ENCODE measurements at places on chromosomes 7 and 10.
A peak's percentile ranks its signal among the peaks of the same experiment; 100 is the strongest.

DNA sequence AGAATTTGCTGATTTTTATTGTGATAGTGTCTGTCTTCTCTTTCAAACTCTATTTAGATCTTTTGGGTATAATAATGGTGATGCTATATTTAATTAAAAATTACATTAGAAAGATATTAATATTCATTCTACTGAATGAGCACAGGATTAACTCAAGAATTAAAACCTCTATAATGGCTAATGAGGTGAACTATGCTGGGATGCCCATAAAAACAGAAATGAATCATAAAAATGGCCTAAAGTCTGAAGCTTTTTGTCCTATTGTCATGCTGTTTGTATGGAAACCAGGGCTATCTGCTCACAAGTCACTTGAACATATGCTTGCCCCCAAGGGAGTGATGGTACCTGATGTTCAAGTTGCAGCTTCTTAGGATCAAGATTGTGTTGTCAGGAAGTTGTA lies 76.2 kb upstream of the ICA1 start:
- DNase-seq, result no peak

- DNase-seq, result no peak
Observed at GRCh38 chr7:158584407-158584806, 3.2 kb downstream of the PTPRN2 start.

GRCh38 chr10:85651497-85651882 lies 715.1 kb downstream of the GRID1 start:
- DNase-seq, result no peak

GRCh38 chr7:38548605-38549004 lies 82.6 kb downstream of the AMPH start:
- no peak for DNase-seq

GRCh38 chr7:1934756-1935155 lies 264.7 kb downstream of the ELFN1 start:
- DNase-seq, result no peak

DNA sequence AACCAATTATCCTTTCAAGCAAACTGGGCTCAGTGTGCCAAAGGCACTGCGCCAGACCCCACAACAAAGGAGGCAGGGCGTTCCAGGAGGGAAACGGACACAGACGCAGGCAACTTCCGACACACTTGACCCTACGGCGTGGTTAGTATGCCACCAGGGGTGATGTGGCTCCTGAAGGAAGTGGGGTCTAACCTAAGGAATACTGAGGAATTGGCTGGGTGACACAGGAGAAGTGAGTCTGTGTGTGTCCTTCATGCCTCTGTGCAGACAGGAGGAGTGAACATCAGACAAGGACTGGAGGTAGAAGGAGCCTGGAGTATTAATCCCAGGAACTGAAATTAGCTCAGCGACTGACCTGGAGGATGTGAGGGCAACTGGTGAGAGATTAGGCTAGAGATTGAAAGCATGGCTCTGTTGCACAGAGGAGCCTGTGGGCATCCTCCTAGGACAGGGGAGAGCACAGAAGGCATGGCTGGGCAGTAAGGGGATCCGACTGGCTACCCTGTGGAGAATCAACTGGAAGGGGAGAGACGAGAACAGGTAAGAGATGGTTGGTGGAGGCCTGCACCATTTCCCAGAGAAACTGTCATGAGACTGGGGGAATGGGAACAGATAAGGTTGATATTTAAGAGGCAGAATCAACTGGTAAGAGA lies 27.8 kb downstream of the GSDME start:
- DNase-seq, result no peak

- peak; percentile 95 for DNase-seq
Observed at GRCh38 chr10:323651-324293, 188.5 kb downstream of the ZMYND11 start.

DNA sequence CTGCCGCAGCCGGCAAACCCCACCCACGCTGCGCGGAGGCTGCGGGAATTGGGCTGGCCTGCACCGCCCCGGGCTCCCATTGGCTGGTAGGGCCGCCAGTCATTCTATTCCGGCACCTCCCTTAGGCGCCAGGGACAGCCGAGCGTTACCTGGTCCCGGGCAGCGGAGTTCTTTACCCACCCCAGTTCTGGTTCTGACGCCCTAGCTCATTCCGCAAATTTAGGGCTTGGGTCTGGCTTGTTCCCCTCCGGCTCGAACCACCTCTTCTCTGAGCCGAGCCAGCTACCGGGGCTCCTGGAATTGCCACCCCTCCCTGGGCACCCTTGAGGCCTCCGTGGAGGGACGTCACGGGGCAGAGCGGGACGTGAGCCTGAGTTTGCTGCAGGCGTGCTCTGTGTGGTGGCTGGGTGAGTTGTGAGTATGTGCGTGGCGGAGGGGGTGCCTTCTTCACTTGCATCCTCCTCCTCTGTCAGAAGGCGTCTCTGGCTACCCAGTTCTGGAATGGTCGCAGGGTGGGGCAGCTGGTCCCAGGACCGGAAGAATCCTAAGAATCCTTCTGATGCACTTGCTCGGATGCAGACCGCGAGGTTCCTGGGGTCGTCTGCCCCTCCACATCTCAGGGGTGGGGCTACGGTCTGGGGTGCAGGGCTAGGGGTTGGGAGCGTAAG lies at the start of the genes PDZD7 and SFXN3:
TSS of gene PDZD7 (minus strand) at position 2 of the 668 bp plus-strand sequence. CDS start 910 bp downstream, outside the sequence.
TSS of gene SFXN3 (plus strand) at position 107 of the 668 bp plus-strand sequence. CDS start 3,461 bp downstream, outside the sequence.
- peak; percentile 42 for DNase-seq

- DNase-seq, result no peak
Observed at GRCh38 chr10:69721690-69722310, 79.9 kb upstream of the COL13A1 start.

GRCh38 chr7:141017555-141017954 lies 2.8 kb upstream of the MRPS33 start:
- DNase-seq, result no peak
